ENCODE measurements at places on chromosomes 6 and 20.

- DNase-seq = no peak
Observed at GRCh38 chr20:58590679-58591473, 60.2 kb upstream of the STX16 start.

DNA sequence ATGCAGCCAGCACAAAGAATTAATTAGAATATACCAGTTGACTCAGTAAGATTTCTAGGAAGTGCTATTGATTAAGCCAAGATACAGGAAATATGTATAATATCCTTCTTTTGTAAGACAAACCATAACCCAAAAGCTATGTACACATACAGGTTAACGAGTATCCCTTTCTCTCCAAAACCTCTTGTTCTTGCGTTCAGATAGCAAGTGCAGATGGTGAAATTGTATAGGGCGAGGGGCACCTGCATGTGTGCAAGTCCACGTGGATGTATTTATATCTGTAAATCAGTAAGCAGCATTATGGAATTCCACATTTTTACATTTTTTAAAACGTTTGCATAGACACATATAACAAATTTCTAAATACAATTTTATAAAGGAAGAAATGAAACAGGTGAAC lies 228.6 kb downstream of the TBXT start:
- no peak for DNase-seq

- no peak for DNase-seq
Observed at GRCh38 chr6:31474871-31475286, 23.1 kb upstream of the MICB start.

DNA sequence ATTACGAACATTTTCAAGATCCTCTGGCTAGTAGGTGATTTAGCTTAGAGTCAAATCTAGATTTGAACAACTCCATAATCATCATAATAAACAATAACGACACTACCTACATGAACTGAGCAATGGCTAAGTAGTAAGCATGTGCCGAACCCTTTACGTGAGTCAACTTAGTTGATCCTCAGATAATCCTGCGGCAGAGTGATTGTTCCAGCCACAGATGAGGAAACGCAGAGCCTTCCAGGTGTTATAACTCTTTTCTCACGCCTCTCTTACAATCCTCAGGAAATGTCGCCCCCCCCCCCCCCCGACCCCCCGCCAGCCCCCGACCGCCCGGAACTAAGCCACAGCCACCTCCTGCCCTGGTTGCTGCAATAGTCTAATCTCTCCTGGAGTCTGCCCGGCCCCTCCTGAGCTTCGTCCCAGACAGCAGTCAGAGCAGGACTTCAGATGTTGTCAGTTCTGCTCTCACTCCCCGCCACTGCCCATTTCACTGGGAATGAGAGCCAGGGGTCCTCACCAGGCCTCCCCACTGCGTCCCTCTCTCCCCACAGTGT lies 141.5 kb upstream of the AGPAT4 start:
- no peak for DNase-seq

DNA sequence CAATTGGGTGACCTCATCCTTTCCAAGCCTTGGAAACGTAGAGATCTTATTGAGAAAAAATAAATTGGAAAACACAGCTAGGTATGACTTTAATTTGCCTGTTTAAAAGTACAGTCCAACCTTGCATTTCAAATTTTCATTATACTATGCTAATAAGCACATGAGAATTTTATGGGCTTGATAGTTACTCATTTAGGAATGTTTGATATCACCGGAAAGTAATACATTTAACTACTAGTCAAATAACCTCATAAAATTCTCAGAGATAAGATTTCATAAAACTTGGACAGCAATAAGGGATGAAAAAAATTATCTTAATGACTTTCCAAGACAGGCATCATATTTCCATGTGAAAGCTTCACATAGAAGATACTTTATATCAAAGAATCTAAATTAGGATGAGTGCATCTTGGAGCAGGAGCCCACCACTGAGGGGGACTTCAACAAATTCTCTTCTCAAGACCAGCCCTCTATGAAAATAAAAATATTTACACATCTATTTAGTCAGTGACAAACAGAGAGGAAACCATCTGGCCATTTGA lies 236.3 kb downstream of the EPHA7 start:
- DNase-seq = no peak

DNA sequence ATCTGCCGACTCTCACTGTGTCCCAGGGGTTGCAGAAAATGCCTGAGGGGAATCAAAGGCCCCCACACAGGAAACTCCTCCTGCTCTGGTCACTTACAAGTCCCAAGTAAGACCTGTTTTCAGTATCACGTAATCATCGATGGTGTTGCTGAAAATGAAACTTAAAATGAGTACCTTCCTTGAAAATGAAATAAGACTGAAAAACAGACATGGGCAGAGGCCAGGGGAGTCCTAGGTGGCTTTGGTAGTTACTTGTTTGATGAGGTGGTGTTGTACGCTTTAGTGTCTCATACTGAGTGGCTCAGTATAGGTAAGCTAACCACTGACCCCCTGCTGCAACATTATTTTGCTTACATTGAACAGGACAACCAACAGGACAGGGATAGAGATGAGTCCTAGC lies 43.0 kb upstream of the SYNCRIP start:
- DNase-seq = no peak
